Activated CD4-positive, alpha-beta T cell treated with anti-CD3 and anti-CD28 coated beads, Interleukin-2, amount 50 U/mL, for 48 hours (primary cell): ENCODE measurements at places on chromosomes 12 and 14.

- DNase-seq: no peak
These were observed 61.2 kb upstream of the DYNC1H1 start for GRCh38 chr14:101903111-101903561.

DNA sequence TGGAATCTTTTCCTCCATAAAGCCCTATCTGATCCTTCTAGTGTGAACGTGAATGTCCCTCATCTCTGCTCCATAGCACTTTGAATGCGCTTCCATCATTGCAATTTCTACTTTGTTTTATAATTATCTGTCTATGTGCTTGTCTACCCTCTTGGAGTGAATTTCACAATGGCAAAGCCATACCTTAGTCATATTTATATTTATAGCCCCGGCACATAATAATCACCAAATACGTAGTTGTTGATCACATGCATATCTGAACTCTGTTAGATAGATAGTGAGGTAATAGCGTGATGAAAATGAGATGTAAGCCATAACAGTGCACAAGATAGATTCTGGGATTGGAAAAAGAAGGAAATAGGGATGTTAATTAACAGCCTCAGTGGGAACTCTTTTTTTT lies 55.2 kb downstream of the MSRB3 start:
- DNase-seq: no peak

- DNase-seq: no peak
These were observed 71.1 kb downstream of the PTPRR start for GRCh38 chr12:70849265-70849960.

DNA sequence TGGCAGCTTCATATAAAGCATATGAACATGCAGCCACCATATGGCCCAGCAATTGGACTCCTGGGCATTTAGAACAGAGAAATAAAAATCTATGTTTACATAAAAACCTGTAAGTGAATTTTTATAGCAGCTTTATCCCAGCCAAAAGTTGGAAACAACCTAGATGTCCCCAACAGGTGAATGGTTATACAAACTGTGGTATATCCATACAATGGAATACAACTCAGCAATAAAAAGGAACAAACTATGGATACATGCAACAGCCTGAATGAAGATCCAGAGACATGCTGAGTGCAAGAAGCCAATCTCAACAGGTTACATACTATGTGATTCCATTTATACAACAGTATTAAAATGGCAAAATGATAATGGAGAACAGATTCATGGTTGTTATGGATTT lies 3.7 kb downstream of the TMTC1 start:
- DNase-seq: no peak

DNA sequence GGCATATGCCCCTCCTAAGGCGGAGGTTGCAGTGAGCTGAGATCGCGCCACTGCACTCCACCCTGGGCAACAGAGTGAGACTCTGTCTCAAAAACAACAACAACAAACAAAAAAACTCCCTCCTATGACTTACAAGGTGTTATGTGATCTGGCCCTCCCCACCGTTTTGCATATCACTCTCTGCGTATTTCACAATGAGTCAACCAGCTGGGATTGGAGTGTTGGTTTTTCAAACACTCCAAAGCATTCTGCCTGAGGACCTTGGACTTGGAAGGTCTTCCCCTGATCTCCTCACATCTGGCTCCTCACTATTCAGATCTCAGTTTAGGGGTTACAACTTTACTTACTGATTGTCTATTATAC lies 14.0 kb downstream of the MANSC1 start:
- no peak for DNase-seq

DNA sequence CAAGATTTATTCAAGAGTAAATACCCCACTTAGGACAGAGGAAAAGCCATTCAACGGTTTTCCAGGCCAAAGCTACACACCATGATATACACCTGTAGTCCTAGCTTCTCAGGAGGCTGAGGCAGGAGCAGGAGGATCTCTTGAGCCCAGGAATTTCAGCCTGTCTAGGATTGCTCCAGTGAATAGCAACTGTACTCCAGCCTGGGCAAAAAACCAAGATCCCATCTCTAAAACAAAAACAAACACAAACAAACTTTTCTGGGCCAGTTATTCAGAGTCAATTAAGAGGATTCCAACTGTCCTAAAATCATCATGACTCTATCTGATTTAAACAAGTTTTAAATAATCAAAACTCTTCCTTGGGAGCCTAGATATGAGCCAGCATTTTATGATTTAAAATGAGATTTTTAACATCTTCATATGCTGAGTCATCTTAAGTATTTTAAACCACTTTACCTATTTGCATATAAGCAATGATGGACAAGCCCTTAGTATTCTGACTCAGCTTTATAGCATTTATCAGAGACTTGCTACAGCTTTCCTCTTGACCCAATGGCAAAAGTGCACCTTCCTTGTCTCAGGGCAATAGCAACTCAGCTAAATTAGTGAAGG lies 77.1 kb downstream of the KCNMB4 start:
- no peak for DNase-seq

GRCh38 chr12:111361073-111361716 lies 7.7 kb downstream of the PHETA1 start:
- no peak for DNase-seq

- DNase-seq: no peak
These were observed 449.9 kb downstream of the LRIG3 start for GRCh38 chr12:58470266-58471010.

DNA sequence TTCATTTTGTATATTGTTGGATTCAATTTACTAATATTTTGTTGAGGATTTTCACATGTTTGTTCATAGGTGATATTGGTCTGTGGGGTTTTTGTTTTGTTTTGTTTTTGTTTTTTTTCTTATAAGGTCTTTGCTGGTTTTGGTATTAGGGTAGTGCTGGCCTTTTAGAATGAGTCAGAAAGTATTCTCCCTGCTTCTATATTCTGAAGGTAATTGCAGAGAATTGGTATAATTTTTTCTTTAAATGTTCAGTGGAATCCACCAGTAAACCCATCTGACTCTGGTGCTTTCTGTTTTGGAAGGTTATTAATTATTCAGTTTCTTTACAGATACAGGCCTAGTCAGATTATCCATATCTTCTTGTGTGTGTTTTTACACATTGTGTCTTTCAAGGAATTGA lies 8.9 kb downstream of the TOGARAM1 start:
- no peak for DNase-seq

GRCh38 chr12:58368001-58368400 lies 426.6 kb downstream of the ATP23 start:
- DNase-seq: no peak

GRCh38 chr14:102580550-102581110 lies 11.8 kb upstream of the RCOR1 start:
- no peak for DNase-seq

GRCh38 chr14:70061108-70061507 lies 127.6 kb downstream of the SLC8A3 start:
- DNase-seq: no peak

DNA sequence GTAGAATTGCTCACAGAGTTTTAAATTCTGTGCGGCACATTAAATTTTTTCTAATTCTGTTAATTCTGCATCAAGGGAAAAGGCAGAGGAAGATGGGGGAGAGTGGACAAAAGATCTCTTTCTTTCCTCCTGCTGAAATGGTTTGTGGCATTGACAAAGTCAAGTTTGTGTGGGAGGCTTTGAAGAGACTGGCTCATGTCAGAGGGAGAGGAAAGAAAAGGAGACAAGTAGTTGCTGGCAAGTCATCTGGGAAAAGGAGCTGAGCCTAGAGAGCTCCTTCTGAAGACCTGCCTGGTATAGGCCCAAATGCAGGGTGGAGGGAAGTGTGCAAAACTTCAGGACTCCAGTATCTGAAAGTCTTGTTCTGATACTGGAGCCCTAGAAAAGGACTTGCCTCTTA lies 36.3 kb downstream of the TTLL5 start:
- no peak for DNase-seq

DNA sequence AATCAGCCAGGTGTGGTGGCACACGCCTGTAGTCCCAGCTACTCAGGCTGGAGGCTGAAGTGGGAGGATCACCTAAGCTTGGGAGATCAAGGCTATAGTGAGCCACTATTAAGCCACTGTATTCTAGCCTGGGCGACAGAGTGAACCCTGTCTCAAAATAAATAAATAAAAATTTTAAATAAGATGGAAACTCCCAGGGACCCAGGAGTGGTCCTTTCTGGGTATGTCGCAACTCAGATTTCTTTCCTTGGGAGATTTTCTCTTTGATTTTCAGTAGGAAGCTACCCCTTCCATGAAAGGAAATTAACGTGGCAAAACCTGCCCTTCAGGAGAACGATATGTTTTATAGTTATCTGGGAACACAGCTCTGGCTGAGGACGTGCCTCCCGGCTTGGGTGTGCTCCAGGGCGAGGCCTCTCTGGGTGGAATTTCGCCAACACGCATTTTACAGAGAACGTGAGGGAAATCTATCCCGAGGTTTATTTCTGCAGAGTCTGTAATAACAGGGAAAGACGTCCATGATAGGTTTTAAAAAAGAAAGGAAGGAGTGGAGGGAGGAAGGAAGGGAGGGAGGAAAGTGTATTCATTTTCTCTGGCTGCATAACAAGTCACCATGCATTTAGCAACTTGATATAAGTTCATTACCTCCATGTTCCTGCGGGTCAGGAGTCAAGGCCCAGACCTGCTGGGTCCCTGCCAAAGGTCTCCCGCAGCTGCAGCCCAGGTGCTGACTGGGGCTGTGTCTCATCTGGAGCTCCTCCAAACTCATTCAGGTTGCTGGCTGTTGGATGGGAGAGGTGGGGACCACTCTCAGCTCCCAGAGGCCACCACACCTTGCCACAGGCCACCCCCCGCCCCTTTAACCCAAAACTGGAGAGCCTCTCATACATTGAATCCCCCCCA lies 80.6 kb upstream of the GSC start:
- no peak for DNase-seq

DNA sequence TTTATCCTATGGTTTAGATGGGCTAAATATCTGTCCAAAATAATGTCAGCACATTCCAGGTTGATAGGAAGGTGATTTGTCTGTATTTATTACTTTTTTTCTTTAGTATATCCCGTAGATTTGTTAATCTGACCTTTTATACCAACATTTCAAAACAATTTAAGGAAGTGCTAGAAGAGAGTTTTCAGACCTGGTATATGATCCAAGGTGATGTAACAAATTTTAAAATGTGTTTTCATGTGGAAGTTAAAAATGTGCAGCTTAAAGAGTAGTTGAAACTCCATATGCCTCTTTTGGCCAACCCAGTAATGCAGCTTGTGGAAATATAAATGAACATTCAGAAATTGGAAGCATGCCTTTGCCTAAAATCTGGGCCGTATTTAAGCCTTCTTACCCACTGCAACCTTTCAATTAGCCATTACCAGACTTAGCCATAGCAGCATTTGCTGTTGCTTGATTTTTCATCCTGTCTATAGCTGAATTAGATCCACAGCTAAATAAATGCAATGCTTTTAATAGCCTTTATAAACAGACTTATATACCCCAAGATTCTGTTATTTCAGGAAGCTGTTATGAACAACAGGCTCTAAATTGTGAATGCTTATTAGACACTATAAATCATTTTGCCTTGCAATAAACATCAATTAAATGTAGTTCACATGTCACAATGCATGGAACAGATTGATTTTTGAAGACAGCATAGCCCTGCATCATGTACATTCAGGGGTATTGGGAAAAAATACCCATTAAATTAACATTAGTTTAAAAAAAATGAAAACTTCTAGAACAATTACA lies 271.2 kb downstream of the PDZRN4 start:
- no peak for DNase-seq

- no peak for DNase-seq
These were observed 789.2 kb upstream of the FBXO33 start for GRCh38 chr14:40221428-40221827.

DNA sequence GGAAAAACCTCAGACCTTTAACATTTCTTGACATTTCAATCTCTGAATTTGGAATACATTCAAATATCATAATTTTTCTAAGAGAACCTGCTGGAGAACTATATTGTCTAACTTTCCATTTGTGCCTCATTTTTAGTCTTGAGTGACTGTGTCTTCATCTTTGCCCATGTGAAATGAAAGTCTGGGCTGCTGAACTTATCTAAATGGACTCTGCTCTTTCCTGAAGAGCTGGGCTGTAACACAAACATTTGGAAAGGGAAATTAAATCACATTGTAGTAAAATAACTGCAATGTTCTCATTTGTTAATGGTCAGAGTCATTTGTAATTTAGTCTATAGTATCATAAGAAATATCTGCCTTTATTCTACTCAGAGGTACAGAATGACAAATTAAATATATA lies 373.1 kb downstream of the LRIG3 start:
- DNase-seq: no peak

DNA sequence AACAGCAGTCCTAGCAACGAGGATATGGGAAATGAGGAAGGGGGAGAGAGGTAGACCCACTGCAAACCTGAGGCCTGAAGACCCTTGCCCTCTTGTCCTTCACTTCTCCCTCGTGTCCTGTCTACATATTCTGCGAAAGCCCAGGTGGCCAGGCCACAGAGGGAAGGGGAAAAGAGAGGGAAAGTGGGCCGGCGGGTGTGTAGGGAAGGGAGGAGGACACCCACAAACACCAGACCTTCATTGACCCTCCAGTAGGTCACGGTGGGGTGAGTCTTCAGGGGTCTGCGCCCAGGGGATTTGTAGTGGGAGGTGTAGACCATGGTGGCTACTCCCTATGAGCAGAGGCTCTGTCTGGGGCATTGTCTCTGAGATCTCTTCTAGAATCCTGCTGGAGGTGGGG lies 3.8 kb downstream of the FAIM2 start:
- DNase-seq: no peak

DNA sequence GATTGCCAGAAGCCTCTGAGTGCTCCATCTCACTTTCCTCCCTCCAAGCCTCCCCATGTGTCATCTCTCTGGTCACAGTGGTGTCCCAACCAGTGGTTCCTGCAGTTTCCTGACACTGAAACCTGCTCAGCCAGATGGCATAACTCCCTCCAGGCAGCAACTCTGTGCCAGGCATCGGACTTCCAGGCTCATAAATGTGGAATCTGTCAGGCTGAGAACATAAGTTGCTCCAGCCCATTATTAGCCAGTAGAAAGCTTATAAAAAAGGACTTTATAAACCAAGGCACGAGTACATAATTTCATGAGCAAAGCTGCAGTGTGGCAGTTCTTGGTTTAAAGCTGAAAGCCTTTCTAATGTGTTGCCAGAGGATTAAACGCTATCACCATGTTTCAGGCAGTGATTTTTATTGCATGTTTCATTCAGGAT lies 194.3 kb downstream of the DACT1 start:
- no peak for DNase-seq
